ENCODE measurements at places on chromosomes 7 and 10.
A peak's percentile ranks its signal among the peaks of the same experiment; 100 is the strongest.

DNA sequence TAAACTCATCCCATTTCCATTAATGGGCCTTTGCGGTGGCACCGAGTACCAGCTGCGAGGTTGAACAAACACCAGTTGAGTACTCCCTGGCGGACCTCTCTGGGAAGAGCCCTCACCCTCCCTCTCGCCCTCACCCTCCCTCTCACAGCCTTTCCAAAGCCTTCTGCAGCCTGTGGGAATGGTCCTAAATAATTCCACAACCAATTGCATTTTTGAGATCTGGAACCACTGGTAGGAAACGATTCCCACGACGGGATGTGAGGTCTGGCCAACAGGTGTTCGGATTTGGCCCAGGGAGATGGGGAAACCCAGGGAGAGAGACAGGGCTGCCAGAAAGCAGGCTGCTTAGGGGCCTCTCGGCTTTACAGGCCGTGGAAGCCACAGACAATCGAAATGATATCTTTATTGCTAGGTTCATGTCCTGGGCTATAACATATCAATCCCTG, 5.3 kb downstream of the PTF1A start:
- no peak for DNase-seq

DNA sequence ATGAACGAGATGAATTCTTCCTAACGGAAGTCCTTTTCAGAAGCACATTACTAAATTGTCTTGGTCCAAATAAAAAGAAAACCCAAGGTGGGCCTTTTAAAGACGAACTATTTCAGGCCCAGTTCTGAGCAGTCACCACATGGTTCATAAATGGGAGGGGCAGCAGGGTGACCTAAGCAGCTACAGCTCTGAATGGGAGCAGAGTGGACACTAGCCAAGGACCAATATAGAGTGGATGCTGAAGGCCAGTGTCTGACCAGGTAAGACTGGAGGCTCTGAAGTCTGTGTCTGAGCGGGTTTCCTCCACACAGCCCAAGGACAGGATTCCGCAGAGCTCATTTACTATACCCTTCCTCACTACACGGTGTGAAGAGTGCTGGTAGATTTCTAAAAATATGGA, 159.1 kb downstream of the TMEM26 start:
- no peak for DNase-seq

DNA sequence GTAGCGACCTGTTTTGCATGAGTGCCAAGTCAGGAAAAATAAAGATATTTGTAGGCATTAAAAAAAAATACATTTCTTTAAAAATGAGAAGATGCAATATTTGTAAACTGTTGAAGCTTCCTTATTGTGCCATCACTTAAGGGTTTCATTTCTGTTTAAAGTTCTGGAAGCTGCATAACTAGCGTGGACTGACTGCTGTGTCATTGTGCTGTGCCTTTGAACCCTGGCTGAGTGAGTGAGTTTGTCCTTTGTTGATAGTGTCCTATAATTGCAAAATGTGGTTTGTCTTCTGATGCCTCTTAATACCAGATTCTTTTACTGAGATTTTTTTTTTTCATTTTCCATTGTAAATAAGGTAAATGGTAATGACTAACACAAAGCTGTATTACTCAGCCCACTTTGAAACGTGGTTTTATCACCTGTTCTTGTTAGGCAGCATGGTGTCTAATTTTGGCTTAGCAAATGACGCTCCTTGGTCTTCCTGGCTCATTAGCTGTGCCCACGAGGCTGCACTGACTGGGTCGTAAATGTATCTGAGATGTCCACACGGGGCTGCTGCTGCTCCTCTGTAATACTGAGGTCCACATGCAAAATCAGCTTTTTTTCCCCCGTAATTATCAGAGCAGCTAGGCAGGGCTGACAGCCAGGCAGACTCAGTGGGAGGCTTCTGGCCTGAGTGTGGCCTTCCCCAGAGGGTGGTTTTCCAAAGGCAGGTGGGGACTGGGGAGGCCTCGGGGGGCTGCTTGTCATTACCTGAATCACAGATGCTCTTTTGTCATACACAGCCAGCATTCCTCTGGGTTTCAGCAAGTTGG, 14.8 kb downstream of the ZSCAN25 start:
- peak; percentile 94 for DNase-seq

DNA sequence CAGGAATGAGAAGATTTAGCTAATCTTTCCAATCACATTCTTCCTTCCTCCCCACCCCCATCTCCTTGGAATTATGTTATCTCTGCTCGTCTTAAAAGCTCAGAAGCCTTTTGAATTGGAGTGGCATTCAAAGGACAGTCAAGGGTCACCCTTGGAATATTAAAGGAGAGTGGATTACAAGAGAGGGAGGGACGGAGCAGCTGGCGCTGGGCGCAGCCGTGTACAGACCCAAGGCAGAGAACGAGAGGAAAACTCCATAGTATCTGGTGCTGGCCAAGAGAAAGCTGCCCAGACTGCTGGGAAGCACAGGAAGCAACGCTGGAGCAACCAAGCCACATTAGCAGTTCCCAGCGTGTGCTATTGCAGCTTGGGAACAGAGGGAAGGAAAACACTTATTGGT, 95.7 kb downstream of the POU6F2 start:
- DNase-seq = peak; percentile 80

DNA sequence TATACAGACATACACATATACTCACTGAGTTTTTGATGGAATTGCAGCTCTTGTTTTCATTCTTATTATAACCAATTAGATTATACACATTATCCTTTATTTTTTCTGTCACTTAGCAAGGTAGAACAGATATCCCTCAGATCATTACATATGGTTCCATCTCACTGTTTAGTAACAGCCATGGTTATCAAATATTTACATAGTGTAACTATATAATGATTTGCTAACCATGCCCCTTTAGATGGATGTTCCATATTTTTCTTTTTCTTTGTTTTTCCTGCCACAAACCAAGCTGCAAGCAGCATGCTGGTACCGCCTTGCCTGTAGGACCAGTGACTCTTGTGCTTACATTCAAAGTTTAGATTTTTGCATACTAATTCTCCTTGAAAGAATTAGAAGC, 163.4 kb upstream of the NFE2L3 start:
- no peak for DNase-seq

DNA sequence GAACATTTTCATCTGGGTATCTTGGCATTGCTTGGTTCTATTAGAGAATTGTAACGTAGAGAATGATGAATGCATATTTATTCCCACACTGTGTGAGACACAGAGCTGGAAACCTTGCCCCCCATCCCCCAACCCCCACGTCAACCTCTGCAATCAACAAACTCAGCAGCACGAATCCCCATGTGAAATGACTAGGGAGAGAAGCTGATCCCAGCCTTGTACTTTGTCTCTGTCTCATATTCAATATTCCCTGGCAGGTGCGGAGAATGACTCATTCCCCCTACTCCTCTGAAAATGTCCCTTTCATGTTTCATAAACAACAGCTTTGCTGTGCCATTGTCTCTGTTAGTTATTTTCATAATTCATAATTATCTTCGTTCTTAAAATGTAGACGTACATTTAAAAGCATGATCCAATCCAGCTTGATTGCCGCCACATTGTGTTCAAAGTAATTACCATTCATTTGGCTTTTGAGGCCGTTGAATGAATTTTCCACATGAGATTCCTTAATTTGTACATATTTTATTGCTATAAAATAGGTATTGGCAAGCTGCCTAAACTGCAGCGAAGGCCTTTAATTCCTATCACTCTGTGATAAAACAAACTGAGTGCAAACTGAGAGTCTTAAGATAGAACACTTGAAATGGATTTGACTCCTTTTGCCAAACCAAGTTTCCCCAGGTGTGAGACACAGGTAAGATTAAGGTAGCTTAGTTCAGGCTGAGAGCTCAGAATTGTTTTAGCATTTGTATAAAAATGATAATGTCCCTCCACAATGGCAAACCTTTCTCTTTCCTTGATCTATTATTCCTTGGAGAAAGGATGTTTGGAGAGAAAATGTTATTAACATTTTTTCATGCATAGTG, 920.2 kb downstream of the TYW1 start:
- DNase-seq = peak; percentile 73

DNA sequence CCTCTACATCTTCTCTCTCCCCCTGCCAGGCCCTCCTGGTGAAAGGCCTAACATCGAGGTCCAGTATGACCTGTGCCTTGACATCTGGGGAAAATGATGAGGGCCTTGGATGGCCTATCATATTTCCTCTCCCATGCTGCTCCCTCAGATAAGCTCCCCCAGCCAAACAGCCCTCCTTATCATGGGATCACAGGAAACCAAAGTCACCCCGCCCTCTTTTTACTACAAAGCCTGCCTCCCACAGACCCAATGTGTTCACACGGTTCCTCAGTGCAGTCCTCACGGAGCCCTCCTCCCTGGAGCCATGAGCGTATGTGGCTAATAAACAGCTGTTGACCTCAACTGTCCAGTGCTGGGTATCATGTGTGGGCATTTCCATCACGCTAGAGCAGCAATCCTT, 32.0 kb downstream of the C10orf90 start:
- DNase-seq = no peak

GRCh38 chr10:43218206-43218950, 48.5 kb downstream of the RASGEF1A start:
- DNase-seq = no peak

DNA sequence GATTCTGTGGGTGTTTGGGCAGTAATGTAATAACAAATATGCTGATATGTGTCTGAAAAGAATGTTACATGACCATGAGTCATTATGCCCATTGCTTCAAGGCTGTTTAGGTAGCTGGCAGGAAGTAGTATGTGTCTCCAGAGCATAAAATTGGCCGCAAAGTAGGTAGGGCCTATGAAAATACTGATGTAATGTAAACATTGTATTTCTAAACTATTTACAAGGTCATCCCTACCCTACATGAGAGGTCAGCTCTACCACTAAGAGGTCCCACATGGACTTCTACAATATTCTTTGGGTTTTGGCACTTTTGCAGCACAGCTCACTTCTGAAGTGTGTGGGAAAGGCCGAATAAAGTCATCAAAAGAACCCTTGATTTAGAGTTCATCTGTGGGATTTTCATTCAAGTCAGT, 301.9 kb downstream of the AHR start:
- peak; percentile 46 for DNase-seq

DNA sequence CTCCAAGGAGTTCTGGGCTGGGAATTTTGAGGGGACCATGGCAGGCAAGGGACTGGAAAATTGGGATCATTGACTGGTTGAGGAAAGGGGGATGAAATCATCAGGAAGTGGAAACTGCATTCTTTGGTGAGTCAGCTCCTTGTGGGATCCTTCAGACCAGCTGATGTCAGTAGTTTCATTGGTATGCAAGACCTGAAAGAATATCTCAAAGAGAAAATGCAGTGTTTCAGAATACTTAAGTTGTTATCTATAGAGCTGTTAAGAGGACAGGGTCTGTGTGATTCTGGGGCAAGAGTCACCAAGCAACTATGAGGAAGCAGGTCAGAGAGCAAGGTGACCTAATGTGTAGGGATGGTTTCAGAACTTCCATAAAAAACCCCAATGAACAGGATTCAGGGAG, 595.9 kb upstream of the AUTS2 start:
- DNase-seq = no peak

- no peak for DNase-seq
Observed at GRCh38 chr10:18409599-18410397, 241.6 kb downstream of the NSUN6 start.

- DNase-seq = no peak
Observed at GRCh38 chr10:33556620-33557019, 222.2 kb upstream of the NRP1 start.

DNA sequence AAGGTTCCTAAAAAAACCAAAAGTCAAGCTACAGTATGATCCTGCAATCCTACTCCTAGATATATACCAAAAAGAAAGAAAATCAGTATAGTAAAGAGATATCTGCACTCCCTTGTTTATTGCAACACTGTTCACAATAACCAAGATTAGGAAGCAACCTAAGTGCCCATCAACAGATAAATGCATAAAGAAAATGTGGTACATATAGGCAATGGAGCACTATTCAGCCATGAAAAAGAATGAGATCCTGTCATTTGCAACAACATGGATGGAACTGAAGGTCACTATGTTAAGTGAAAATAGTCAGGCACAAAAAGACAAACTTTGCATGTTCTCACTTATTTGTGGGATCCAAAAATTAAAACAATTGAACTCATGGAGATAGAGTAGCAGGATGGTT, 1159.5 kb upstream of the AUTS2 start:
- no peak for DNase-seq

DNA sequence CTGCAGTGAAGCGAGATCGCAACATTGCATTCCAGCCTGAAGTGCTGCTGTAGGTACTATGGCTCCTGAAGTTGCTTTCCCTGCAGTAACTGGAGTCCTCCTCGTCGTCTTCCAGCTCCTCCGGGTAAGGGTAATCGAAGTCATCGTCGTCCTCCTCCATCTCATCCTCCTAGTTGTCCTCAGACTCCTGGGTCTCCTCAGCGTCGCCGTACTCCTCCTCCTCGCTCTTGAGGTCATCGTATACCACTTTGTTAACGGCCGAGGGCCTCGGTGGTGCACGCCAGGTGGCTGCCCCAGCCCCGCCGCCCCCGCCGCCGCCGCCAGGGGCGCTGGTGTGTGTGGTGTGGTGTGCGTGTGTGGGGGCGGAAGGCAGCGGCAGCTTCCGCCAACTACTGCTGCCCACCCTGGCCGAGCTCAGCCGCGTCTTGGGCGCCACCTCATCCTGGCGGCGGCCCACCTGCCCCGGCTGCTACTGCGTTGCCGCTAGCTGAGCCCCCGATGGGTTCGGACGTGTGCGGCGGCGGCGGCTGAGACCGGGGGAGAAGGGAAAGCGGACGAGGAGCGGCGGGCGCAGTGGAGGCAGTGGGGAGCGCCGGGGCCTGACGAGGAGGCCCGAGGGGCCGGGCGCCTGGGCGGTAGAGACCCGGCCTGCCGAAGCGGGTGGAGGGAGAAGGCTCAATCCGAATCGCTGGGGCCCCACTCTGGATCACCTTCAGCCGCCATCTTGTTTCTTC, 11.8 kb upstream of the ACBD5 start:
- no peak for DNase-seq

All from NCI-H2081 (cell line).